ENCODE measurements at places on chromosomes 7 and 10.

DNA sequence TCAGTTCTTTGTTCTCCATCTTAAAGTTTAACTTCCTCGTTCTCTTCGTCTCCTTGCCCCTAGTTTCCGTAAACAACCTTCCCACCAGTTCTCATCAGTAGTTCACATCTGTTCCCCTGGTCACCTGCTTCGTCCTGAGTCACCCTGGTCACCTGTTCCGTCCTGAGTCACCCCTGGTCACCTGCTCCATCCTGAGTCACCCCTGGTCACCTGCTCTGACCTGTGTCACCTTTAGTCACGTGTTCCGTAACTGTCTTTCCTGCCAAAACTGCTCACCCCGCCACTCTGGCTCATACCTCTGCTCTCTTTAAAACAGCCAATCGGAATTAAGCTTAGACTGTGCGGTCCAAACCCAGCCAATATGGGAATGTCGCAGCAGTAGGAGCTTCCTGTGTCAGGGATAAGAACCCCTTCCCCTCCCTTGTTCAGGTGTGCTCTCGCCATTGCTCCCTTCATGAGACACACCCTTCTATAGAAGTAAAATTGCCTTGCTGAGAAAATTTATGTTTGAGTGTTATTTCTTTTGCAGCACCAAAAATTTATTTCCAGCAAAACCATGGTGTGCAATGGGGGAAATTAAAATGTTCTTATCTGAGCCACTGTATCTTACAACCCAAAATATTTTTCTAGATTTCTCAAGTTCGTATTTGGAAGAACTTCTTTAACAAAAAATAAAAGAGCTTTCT is 112.2 kb downstream of the VIM start:
- DNase-seq: no peak

DNA sequence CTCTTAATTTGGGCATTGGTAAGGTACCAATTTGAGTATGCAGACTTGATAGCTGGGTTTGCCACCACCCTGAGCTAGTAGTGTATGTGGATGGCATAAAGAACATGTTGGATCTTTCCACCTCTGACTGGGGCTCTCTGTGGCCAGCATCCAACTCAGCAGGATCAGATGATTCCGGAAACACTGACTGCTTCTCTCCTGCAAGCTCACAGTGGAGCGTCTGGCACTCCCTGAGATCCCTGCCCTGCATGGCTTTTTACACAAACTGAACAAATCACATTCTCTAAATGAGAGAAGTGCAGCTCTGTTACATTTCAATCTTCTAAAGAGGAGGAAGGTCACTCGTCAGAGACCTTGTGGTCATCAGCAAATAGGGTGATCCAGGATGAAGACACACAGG is 1057.5 kb downstream of the NRG3 start:
- no peak for DNase-seq

GRCh38 chr7:142637240-142637639 is 112.0 kb upstream of the PRSS1 start:
- DNase-seq: no peak

DNA sequence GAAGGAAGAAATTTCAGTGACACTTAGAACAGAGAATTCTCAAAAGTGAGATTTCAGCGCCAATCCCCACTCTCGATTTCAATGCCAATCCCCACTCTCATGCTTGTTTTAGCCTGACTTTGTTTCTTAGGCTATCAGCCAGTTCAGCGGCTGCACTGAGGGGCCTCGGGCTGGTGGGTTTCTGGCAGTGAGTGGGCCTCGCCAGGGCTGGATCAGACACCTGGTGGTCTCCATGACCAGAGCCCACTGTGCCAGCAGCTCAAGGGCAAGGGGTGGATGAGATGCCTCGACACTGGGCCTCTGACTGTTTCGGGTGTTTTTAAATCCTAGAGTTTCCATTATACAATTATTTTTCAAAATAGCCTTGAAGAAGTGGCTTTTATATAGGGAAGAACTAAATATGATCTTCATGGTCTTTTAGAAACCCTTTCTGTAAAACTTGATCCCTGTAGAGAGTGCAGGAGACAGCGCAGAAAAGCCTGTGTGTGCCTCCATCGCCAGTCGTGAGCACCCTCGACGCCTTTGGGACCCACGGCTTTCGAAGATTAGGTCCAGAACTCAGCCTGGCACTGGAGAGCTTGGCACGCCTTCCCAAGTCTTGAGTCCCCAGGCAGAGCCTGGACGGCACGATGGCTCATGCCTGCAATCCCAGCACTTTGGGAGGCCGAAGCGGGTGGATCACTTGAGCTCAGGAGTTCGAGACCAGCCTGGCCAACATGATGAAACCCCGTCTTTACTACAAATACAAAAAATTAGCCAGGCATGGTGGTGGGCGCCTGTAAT is 76.2 kb downstream of the INPP5A start:
- no peak for DNase-seq

DNA sequence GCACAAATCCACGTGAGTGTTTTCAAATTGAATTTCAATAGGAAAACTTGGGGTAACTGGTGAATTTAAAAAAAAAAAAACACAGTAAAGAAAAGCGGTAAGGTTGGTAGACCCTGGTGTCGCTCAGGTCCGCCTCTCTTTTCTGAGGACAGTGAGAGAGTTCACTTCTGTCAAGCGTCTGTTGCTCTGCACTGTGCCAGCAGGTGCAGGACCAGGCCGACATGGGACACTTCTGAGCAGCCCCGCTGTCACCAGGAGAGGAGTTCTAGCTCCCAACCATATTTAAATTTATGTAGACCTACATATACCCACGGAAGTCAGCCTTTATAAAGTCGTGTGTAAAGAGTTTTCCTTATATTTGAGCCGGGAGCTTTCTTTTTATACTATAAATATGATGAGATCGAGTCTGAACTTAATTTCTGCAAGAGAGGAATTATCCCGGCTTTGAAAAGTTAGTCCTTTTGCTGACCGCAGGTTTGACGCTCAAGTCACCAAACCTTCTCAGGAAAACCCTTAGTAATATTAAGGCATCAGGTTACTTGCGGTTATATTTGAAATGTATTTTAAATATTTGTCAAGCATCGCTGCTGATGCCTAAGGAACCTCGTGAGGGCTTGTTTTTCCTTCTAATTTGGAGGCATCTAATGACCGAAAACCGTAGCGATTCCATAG is 531 bp downstream of the IKZF1 start:
- DNase-seq: no peak

DNA sequence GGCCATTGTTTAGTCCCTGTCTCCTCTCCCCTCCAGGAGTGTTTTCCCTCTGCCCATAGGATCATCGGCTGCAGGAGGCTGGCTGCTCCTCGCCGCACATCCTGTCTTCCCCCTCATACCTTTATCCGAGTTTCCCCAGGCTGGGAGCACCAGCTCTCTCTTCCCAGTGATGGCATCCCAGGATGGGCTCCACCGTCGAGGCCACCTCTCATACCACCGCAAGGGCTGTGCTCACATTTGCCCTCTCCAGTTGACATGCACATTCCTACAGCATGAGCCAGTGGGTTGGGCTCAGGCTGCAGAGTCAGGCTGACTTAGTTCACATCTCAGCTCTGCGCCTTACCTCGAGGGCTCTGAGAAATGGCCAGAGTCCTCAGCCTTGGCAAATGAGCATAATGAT is 12.1 kb downstream of the HKDC1 start:
- no peak for DNase-seq

GRCh38 chr7:64892116-64892515 is 11.0 kb upstream of the ZNF273 start:
- DNase-seq: no peak

GRCh38 chr7:81577642-81578340 is 192.1 kb downstream of the HGF start:
- no peak for DNase-seq

GRCh38 chr10:99470327-99470726 is 39.9 kb upstream of the GOT1 start:
- no peak for DNase-seq

DNA sequence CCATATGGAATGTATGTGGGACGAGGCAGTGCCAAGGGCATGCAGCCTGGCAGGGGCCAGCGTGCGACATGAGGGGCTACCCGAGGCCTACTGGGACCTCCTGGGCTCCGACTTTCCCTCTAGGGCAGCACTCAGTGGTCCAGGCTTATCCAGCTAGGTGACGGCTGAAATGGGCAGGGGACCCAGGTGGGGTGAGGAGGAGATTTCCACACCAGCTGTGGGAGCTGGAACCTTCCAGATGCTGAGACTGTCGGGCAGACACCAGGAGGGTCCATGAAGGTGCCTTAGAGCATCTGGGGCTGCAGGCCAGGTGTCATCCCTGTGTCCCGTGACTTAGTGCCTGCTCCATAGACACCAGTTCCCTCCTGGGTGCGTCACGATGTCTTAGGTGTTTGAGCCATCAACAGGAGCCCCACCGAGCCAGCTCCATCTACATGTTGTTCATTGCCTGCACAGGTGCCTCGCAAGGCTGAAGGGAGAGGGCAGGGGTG is 13.4 kb downstream of the ZNF316 start:
- no peak for DNase-seq

GRCh38 chr7:64890761-64891362 is 12.2 kb upstream of the ZNF273 start:
- DNase-seq: no peak

- DNase-seq: peak; percentile 32
Observed at GRCh38 chr7:149790146-149790548, 16.8 kb upstream of the ZNF467 start.
